ENCODE measurements at places on chromosomes 7 and 10.

GRCh38 chr7:44945479-44945878, 33.3 kb downstream of the MYO1G start:
- no peak for DNase-seq

GRCh38 chr7:140403878-140404564, at the start of gene RAB19:
Gene RAB19, plus strand, starts transcription at chr7:140404058. Its CDS starts 3,589 bp downstream, at chr7:140407647.
- peak; percentile 58 for DNase-seq

- DNase-seq = no peak
Measured at GRCh38 chr7:22894546-22894945, 71.9 kb upstream of the TOMM7 start.

DNA sequence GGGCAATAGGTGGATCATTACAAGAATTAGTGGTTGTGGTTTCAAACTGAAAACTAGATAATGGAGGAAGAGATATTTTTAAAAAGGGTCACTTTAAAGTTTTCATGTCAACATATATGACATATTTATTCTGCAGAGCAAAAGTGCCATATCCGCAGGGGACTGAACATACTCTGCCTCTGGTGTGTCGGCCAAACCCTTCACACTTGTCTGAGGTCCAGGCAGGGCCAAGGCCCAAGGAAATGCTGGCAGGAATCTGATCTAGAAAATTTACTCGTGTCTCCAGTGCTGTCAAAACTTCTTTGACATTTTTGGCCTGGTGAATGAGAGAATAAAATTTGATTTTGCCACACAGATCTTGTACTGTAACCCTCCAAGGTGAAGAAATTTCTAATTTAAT, 562.3 kb downstream of the CCSER2 start:
- DNase-seq = no peak

DNA sequence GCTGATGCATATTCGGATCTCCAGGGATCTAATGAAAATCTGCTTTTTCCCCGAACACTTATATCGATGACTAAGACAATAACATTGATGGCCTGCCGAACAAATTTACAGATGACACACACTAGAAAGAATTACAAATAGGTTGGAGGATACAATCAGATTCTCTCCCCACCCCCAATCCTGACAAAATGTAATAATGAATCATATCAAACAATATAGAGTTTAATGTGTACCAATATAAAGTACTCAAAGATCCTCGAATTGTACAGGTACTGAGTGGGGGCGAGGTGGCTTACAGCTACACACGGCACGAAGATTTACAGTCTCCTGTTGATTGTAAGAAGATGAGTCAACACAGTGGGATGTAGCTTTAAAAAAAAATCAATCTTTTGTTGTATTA, 182.7 kb upstream of the MKLN1 start:
- no peak for DNase-seq

DNA sequence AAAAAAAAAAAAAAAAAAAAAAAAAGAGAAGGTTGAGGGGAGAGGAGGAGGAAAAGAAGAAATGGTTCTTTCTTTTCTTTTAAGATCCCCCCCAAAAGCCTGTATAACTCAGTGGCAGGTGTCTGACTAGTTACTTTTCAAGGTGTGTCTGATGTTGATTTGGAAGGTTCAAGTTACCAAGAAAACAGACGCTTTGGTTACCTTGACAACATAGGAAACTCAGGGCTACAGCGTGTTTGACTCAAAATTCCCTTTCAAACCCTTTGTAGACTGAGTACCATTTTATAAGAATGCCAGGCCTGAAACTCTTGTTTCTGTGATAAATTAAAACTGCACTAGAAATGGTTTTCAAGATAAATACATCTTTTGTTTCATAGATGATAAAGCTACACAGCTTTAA, 286.8 kb downstream of the SKIDA1 start:
- DNase-seq = no peak

- DNase-seq = no peak
Measured at GRCh38 chr7:34131371-34131770, 226.0 kb downstream of the BMPER start.

- DNase-seq = no peak
Measured at GRCh38 chr10:101257084-101257483, 27.8 kb upstream of the LBX1 start.

DNA sequence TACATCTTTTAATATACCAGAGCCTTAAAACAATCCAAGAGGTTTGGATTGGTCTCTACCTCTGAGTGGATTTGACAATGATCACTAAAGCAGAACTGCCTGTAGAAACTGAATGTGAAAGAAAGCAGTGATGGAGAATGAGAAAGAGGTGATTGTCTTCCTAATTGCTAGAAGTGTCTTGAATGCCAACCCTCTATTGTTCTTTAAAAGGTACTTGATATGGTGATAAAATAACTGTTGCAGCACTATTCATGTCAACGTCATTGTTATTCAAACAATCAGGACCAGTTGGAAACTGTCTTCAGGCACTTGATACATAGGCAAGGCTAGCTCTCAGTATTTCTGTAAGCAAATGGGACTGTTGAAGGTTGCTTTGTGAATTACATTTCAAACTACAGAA, 47.9 kb upstream of the ITPRID1 start:
- DNase-seq = no peak

- no peak for DNase-seq
Measured at GRCh38 chr10:19659920-19660655, 156.1 kb upstream of the PLXDC2 start.

DNA sequence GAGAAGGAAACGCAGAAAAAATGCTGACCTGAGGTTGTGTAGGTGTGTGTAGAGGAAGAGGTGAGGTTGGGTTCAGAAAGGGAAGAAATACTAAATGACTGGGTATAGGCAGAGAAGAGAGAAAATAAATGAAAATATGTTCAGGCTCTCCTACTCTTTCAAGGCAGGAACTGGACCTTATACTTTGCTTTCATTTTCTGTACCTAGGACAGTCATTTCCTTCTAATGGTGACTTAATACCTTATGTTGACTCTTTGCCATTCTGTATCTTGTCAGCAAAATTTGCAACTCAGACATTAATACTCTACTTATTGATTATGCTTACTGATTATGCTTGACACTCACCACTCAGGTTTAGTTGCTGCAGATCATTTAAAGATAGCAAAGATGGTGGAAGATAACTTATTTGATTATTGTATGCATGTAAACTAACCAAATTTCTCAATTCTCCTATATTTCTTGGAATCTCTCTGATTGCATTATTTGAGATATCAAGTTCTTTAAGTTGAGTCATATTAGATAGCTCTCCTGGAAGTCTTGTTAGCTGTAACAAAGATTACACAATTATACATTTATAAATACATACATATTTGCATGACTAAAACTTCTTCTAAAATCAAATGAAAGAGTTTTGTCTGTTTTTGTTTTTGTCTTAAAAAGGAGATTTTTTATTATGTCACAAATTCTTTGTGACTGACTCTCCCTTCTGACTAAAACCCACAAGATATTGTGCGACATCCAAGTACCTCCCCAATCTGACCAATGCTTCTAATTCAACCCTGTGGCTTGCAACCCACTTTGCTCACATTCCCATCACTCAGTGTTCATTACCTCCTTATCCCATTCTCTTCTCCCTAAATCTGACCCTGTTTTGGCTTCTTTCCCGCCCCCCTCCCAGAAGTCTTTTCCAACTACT, 20.0 kb downstream of the LRRD1 start:
- no peak for DNase-seq

- DNase-seq = no peak
Measured at GRCh38 chr10:76432016-76433012, 1000.9 kb downstream of the LRMDA start.

- DNase-seq = no peak
Measured at GRCh38 chr7:151306374-151306773, 35.2 kb upstream of the NUB1 start.

DNA sequence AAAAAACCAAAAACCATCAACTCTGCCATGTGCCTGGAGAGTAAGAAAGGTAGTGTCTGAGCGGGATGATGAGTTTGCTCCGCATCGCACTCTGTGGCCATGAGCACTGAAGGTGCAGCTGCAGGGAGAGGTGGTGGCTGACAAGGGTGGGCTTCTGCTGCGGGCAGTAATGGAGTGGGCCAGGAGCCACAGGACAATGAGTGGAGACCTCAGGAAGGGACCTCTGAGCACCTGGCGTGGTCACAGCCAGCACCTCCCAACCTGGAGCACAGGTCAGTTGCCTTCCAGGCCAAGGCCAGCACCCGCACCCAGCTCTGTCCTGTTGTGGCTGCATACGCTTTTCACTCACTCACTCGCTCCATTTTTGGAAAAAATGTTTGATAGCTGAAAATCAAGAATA, 115.5 kb downstream of the ANKRD61 start:
- no peak for DNase-seq

GRCh38 chr10:111482621-111483216, 405.9 kb downstream of the ADRA2A start:
- no peak for DNase-seq

- DNase-seq = no peak
Measured at GRCh38 chr10:123359539-123359938, 205.3 kb downstream of the BUB3 start.
